ENCODE measurements at places on chromosomes 6 and 20.
A peak's percentile ranks its signal among the peaks of the same experiment; 100 is the strongest.

GRCh38 chr6:20204512-20204894 lies 7.8 kb downstream of the MBOAT1 start:
- DNase-seq, result no peak

- DNase-seq, result no peak
Observed at GRCh38 chr6:168282985-168283685, 36.4 kb downstream of the DACT2 start.

DNA sequence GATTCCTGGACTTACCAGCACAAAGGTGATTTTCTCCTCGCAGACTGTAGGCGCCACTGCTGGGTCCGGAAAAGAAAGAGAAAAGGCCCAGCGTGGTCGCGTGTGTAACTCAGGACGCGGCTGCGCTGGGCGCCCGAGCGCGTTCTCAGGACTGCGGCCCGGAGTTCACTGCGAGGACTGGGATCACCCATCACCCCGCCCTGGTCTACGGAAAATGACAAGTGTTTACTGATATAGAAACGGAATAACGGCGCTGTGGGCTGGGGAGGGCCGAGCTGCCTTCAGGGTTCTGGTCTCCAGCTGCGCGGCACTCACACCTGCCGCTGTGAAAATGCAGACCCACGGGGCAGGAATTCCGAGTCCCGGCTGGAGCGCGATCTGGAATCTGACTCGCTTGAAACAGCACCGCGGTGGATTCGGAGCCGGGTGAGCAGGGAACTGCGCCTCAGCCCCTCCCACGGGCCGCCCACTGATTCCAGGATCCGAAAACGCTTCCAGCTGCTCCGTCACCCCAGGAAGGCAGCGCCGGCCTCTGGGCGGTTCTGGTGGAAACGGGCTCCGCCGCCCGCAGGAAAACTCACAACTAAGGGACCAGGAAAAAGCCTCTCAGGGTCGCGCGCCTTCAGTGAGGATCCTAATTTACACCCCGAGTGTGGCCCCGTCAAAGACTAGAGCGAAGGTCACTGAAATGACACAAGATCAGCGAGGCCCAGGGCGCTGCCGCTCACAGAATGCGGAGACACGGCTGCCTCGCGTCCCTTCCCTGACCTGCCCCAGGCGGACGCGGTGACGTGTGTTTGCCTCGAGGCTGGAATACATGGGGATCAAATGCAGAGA lies 34.5 kb downstream of the HLA-A start:
- DNase-seq, result no peak

DNA sequence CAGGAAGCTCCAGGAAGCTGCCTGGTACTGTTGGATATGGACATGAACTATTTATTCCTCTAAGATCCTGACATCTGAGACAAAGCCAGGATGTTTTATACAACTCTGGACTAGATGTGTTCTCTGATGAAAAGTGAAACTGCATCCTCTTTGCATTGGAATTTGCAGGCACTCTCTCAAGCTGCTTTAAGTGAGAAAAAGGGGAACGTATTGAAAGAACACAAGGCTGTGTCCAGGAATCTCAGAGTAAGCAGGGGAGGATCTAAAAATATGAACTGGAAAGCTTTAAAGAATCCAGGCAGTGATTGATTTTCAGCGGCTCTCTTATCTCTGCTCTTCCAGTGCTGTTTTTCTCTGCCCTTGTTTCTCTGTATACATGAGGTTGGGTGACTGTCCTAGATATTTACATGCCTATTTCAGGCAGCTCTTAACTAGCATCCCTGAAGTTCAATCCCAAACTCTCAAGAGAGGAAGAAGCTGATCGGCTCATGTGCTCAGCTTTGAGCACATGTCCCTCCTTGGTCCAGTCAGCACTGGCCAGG lies 193.8 kb downstream of the PLCB4 start:
- DNase-seq, result no peak

DNA sequence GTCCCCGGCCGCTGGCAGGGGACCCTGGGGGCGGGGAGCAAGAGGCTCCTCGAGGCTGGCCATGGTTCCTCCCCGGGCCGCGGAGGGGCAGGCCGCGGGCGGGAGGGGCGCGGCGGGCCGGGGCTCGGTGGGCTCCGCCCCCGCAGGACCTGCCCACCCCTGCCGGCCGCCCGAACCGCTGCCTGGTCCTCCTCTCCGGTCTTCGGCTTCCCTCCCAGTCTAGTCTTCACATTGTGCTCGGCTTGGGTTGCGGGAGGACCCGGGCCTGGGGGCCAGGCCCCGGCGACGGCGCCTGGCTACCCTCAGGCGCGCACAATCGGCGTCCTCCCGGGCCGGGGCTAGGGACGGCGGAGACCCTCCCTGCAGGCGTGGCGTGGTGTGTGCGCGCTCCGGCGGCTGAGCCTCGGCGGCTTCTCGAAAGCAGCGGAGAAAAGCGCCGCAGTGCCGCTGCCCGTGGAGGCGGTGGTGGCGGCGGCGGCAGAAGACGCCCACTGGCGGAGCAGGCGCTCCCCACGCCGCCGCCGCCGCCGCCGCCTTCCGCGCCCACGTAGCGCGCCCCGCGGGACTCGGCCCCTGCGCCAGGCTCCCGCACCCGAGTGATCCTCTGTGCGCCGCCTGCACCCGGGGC lies at the start of gene PDE10A:
Gene PDE10A (minus strand): TSS at position 493 of the 628 bp plus-strand sequence. CDS start 430 bp downstream, at position 63.
- no peak for DNase-seq

DNA sequence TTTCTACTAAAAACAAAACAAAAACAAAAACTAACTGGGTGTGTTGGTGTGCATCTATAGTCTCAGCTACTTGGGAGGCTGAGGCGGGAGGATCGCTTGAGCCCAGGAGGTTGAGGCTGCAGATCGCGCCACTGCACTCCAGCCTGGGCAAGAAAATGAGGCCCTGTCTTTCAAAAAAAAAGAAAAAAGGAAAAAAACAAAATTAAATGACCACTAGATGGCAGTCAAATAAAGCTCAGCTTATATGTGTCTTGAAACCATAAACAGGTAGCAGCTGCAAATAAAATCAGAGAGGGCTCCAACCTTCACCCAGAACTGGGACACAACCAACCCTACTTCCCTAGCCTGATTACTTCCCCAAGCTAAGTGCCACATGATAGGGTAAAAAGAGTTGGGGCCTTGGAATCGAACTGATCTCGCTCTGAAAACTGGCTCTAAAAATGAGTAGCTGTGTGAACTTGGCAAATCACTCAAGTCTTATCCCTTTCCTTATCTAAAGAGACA lies 67.1 kb upstream of the ADGRF4 start:
- no peak for DNase-seq

- no peak for DNase-seq
Observed at GRCh38 chr20:59988141-59988540, 29.9 kb downstream of the CDH26 start.

DNA sequence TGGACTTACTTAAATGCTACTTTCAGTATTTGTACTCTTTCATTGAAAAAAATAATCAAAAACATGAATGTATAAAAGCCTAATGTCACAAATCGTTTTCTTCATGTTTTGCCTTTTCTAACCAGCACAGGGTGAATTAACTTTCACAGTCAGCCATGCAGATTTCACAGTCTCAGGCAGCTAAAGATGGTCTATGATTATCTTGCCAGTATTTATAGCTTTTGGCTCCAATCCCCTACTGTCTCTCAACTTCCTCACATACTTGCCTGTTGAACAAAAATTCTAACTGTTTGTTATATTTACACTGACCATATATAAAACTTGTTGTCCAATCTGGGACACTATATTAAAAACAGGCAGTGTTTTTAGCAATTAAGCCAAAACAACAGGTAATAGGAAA lies 358.2 kb downstream of the ARHGAP18 start:
- DNase-seq, result no peak

- peak; percentile 5 for DNase-seq
Observed at GRCh38 chr20:1108437-1108920, 9.9 kb upstream of the PSMF1 start.

- DNase-seq, result no peak
Observed at GRCh38 chr20:2920473-2920872, 47.2 kb downstream of the PTPRA start.

DNA sequence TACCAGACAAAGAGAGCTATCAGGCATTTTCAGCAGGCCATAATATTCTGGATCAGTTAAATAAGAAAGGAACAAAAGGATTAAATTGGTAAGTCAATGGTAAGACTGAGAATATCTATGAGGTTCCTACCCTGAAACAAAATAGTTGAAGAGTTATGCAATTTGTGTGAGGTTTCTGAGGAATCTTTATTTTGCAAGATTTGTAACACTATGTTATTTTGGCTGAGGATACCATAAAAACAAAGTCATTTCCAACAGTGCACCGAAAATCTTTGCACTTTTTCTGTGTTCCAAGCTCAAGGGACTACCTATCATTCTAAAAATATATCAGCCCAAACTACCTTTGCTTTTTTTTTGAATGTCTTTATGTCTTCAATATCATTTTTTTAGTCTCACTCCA lies 383.3 kb upstream of the CITED2 start:
- DNase-seq, result no peak

DNA sequence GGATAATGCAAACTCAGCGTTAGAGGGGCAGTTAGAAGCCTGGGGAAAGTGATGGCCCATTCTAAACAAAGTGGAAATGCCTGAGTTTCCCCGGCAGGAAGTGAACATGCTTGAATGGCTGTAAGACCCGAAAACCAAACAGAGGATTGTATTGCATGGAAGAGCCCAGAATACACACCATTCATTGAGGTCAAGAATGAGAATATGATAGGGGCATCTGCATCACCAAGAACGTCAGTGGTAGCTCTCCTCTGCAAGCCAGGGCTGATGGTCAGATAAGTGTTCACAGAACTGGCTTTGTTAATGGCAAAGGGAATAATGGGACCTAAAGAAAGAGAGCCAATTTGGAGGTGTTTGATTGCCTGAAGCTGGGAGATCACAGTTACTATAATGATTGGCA lies 663.4 kb downstream of the KHDRBS2 start:
- no peak for DNase-seq

- no peak for DNase-seq
Observed at GRCh38 chr6:150929416-150929815, 63.9 kb downstream of the MTHFD1L start.

GRCh38 chr6:15905488-15906419 lies 223.1 kb upstream of the MYLIP start:
- DNase-seq, result no peak

GRCh38 chr6:110348961-110349690 lies 9.0 kb downstream of the METTL24 start:
- no peak for DNase-seq

DNA sequence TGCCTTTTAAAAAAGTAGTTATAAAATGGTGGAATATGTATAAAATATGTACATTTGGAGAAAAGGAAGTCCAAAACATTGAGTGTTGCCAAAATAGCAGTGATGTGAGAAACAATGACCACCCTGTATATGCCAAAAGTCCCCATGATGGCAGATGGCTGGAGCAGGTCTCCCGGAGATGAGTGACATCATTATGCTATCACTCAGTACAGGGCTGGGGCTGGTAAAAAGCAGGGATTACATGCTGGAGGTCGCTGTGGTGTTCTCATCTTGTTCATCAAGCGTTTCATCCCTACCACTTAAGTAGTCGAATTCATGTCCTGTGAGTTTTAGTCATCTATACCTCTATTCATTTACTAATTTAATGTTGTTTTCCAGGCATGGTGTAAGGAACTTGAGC lies 315.3 kb upstream of the SLC35B3 start:
- no peak for DNase-seq

GRCh38 chr6:14754751-14755513 lies 490.9 kb upstream of the JARID2 start:
- DNase-seq, result no peak

DNA sequence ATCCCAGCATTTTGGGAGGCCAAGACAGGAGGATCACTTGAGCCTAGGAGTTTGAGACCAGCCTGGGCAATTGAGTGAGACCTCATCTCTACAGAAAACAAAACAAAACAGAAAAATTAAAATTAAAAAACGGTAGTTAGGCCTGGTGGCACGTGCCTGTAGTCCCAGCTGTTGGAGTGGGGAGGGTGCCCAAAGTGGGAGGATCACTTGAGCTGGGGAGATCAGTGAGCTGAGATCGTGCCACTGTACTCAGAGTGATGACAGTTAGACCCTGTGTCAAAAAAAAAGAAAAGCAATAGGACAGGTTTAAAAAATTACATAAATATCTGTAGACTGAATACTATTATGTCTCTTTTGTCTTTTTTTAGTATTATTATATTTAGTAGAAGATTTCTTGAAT lies 64.3 kb downstream of the ITCH start:
- no peak for DNase-seq

GRCh38 chr6:117509021-117509420 lies 26.5 kb downstream of the DCBLD1 start:
- no peak for DNase-seq

DNA sequence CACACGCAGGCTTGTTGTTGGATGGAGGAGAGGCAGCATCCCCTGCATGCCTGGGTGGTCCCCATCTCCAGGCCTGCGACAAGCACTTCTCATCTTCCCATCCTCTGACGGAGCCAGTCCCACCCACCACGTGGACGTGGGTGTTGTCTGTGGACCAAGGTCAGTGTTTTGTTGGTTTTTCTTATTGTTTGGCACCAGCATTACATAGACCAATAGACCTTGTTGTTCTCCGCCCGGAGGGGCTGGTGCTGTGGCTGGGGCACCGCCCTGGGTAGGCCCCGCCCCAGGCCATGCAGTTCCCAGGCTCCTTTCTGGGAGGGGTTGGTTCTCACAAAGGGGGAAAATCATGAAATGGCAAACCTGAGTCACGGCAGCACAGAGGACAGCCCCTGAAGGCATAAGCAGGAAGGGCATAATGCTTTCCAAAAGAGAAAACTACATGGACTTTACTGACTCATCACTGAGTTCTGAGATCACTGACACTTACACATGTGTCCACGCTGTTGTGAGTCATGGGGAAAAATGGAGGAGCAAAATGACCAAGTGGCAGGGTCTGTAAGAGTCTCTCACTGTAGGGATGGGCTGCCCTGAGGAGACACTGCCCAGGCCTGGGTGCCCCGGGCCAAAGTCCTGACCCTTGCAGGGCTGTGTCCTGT lies 90.8 kb downstream of the THBS2 start:
- DNase-seq, result no peak

- DNase-seq, result no peak
Observed at GRCh38 chr20:58352468-58352867, 36.6 kb upstream of the VAPB start.

DNA sequence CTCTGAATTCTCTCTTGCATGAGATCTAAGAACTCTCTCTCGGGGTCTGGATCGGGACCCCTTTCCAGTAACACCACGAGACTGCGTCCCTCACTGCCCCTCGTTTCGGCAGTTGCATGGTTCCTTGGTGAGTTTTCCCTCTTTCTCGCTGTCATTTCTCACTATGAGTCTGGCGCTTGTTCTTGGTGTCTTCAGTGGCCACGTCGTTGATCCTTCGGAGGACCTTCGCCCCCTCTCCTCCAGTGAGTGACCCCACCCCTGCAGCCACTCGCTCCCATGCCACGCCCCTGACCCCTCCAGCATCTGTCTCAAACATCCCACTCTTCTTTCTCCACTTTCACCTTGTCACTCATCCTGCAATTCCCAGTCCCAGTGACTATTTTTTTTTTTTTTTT lies 23.0 kb downstream of the SYNJ2 start:
- DNase-seq, result no peak

GRCh38 chr20:56426926-56427325 lies 14.9 kb downstream of the CASS4 start:
- no peak for DNase-seq
